ENCODE measurements at places on chromosomes 1 and 21.

- no peak for DNase-seq
Observed at GRCh38 chr1:54816130-54816529, 15.0 kb upstream of the TTC22 start.

DNA sequence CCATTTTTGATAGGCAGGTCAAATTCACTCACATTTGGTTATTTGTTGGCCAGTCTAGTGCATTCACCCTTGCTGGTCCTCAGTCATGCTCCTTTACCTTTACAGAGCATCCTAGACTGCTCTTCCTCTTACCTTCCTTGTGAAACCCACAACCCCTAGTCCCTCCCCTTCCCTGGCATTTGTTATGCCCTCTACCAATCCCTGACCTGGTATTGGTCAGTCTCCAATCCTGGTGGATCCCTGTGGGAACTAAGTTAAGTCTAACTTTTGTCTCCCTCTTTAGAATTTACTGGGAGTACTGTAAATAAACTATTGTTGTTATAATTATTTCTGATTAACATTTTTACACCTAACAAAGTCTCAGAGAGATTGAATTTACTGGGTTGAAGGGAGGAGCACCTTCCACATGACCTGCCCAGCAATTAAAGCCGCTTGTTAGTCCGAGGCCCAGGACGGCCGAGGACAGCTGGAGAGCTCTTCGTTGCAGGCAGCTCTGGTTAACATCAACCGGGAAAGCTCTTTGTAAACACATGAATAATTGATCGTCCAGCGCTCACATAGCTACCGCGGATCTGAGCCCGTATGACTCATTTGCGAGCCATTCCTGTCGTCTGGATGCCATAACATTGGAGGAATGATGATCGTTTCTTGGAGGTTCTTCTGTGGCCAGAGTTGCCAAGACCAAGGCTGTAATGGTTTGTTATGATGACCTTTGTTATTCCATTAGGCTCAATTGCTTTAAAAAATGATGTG lies 31.9 kb downstream of the MTARC1 start:
- DNase-seq = no peak

- no peak for DNase-seq
Observed at GRCh38 chr1:51768971-51769588, 109.4 kb downstream of the NRDC start.

DNA sequence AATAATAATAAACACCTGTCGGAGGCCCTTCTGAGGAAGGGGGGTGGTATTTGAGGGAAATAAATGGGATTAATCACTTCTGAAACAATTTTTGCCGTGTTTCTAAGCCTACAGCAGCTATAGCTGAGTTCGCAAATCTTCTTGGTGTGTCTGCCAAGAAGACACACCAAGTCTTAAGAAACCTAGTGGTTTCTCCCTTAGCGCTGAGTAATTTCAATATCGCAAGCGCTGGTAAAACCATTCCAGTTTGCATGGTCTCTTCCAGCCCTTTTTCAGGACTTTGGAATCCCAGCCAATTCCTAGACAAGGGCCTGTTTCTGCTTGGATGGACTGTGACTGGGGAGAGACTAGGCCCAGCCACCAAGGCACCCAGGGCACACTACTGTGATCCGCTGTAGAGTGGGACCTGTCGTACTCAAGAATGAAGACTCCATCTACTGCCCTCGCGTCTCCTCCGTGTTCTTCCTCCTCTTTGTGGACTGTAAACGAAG lies 7.5 kb upstream of the LHX8 start:
- no peak for DNase-seq

All from naive thymus-derived CD8-positive, alpha-beta T cell (primary cell).